ENCODE measurements at places on chromosomes 12 and 14. TPM values are rescaled to one million over a fixed set of nuclear protein-coding genes. Genes with fewer than 3 reads are reported as not detected.

Gene RFX4
- total RNA-seq = not detected

Gene C3AR1
- total RNA-seq = 4.6 TPM

DNA sequence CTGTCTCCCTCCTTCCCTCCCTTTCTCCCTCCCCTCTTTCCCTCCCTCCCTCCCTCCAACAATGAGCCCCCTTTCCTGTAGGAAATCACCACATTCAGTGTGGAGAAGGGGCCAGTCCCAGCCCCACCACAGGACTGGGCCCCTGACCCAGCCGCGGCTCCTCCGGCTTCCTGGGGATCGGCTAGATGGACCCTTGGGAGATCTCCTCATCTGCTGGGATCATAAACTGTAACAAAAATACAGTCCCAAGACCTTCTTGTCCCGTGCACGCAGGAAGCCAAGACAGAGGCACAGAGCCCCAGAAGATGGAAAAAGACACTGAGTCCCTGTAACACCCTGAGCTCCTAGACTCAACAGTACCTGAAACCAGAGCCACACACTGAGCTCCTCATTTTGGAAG, 23.9 kb downstream of the DIO3 start:
- no peak for DNase-seq

DNA sequence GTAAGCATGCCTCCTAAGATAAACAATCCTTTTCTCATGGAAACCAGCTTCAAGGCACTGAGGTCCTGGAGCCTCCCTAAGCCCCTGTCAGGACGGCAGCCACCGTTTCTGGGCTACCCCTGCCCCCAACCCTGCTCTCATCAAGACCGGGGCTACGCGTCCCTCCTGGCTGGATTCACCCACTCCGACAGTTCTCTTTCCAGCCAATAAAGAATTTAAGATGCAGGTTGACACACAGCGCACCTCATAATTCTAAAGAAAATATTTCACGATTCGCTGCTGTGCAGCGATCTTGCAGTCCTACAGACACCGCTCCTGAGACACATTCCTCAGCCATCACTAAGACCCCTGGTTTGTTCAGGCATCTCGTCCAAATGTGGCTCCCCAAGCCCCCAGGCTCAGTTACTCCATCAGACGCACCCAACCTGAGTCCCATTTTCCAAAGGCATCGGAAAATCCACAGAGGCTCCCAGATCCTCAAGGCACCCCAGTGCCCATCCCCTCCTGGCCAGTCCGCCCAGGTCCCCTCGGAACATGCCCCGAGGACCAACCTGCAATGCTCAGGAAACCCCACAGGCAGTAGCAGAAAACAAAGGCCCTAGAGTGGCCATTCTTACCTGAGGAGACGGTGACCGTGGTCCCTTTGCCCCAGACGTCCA, 336.3 kb downstream of the TMEM121 start:
- no peak for DNase-seq

Gene ADCY4
- total RNA-seq = 61.7 TPM

DNA sequence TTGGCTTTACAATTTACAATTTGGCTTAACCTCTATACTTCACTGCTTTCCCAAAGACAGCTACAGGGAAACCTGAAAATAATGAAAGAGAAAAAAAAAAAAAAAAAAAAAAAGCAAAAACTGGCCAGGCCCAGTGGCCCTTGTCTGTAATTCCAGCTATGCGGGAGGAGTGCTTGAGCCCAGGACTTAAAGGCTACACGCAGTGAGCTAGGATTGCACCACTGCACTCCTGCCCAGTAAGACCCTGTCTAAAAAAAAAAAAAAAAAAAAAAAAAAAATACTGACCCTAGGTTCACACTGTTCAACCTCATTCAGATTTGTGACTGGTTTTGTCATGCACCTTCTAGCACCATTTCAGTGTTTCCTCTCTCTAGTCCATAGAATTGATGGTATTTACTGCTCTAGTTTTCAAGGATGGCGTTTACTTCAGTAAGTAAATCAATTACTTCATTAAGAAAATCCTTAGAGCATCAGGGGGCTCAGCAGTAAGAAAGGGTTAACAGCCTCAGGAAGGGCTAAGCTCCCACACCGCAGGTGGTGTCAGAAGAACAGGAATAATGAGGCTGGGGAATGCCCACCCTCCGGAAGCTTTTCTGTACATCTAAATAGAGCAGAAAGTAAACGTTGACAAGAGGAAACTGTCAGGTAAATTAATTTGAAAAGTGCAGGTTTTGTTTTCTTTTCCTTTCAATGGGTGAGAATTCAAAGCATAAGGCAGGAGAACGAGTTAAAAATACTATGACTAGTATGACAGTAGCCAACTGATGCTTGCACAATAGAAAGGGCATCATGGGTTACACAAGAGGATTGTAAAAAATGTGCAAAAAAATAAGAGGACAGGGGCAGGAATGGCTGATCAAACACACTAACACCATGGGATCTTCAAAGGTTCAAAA, 115.0 kb upstream of the MDM1 start:
- no peak for DNase-seq

Gene LHX5
- not detected for total RNA-seq

DNA sequence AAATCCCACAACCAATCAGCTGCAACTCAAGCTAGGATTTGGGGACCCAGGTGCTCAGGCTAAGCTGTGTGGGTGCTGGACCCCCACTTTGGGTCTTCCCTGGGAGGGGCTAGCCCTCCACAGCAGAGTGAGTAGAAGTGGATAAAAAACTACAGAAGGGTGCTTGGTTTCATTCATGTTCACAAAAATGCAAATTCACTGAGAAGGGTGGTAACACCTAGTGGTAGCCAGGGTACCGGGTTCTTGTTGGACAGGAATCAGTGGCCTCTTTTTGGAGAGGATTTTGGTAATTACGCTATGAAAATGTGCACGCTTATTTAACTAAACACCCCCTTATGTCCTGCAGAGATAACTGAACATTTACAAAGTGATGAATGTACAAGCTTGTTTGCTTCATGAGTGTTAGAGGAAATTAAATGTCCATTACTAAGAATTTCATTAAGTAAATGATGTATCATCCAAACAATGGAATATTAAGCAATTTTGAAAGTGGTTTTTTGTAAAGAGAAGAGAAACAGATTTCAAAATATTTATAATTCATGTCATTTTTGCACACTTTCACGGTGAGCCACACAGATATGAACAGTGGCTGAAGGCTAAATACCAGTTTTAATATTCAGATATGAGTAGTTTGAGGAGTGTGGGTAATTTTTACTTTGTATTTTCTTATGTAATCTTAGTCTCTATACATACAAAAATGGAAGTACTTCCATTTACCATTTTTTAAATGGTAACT, 78.3 kb downstream of the DDX51 start:
- DNase-seq = no peak

Gene FBRSL1
- 68.7 TPM for total RNA-seq

DNA sequence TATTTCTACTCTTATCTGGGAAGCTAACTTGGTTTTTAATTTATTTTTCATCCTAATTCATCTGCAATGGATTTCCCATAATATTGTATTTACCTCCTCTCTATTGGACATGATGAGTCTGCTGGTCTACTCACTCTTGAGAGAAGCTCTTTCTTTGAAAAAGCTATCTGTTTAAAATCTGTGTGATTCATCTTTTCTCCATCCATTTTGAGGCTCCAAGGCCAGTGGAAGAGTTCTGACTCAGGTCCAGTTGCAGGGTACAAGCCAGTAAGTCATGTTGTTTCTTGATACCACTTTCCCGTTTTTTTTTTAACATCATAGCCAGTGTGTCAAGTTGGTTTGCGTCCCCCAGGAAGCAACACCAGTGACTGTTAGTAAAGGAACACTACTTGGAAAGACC, 160.3 kb upstream of the BMP4 start:
- DNase-seq = no peak

DNA sequence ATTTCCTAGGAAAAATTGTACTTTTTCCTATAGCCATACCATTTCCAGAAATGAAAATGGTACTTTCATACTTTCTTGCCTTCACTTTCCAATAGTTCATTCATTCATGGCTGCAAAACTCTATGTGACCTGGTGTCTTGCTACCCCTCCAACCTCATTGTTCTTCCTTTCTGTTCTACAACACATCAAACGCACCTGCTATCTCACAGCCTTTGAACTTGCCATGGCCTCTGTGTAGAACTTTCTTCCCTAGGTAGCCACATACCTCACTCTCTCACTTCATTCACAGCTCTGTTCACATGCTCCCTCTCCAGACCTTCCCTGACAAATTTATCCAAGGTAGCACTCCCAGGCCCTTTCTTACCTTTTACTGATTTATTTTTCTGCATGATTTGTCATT, 149.2 kb downstream of the DUSP6 start:
- no peak for DNase-seq

GRCh38 chr12:106601031-106601430, 18.2 kb downstream of the RFX4 start:
- DNase-seq = no peak

- DNase-seq = no peak
These were observed 151.6 kb downstream of the SEC23A start for GRCh38 chr14:38951451-38951850.

Gene SERPINA9
- not detected for total RNA-seq

DNA sequence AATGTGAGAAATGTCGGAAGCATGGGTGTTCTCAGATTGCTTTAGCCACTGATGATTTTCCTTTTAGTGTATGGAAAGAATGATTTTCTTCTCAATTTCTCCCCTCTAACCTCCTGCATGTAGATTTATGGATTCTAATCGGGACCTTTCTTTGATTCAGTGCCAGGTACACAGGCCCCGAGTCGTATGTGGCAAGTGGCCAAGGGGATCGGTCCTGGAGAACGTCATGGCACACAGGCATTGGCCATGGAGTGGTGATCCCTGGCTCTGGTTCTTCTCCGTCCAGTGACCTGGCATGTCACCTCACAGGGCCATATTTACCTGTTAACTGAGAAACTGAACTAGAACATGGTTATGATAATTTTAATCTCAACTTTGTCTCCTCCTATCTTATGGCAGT, 58.1 kb downstream of the ETV6 start:
- DNase-seq = no peak

- no peak for DNase-seq
These were observed 59.1 kb downstream of the UBR7 start for GRCh38 chr14:93266127-93266526.

DNA sequence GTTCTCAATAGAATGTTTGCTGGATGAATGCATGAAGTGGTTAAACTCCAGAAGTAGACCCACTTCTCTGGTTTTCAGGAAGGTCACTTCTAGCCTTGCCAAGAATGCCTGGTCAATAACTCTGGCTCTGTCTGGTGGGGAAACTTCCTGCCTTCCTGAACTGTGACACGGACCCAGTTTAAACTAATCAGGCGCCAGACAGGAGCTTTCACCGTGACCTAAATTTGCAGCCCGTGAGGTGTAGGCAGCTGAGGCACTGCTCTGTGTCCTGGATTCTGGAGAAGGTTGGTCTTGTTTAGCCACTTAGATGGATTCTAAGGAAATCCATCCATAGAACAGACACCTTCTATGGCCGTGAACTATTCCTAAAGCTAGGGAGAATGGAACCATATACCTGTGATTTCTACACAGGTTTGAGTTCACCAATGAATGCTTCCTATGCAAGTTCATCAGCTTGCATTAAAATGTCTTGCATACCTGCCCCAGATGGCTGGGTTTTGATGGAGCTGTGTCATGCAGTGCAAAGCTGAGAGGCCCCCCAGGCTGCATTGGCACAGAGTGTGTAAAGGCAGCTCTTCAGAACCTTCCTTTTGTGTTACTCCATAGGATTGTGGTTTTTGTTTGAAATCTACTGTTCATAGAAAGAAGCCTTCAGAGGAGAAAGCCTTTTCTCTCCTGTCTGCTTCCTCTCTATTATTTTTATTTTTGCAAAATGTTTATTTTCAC, 4.4 kb downstream of the CHST11 start:
- DNase-seq = no peak

Gene KERA
- not detected for total RNA-seq

DNA sequence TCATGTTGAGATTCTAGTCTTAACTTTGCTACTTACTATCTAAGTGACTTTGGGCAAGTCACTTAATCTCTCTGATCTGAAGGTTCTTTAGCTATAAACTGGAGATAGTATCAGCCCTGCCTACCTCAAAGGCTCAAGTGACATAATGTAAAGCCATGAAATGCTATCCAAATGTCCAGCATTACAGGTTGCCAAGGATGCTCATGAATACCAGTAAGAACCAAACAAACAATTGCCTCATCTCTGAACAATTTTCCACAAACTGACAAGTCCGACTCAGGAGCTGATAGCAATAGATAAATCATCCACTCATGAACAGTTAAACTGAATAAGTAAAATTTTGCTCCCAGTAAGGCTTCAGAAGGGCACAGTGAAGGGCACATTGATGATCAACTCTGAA, 51.5 kb downstream of the LMNTD1 start:
- DNase-seq = no peak
